ENCODE measurements at places on chromosomes 12 and 14.

GRCh38 chr14:79663453-79663852 is 547.9 kb downstream of the DIO2 start:
- DNase-seq = no peak

GRCh38 chr12:6960593-6961277 is 9.6 kb downstream of the PTPN6 start:
- DNase-seq = peak; percentile 68

- DNase-seq = no peak
Observed at GRCh38 chr12:22578328-22578727, 34.0 kb upstream of the C2CD5 start.

DNA sequence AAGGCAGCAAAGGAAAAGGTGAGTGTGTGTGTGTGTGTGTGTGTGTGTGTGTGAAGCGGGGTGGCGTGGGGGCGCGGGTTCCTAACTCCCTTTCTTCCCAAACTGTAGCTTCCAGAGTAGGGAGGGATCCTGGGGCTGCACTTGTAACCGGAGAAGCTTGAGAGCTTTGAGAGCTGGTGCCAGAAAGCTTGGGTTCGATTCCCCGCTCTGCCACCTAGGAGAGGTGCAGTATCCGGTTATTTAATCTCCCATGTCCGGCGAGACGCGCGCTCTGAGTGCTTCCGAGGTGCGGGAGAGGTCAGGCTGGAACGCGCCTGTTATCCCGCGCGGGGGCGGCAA is 7.2 kb upstream of the RACGAP1 start:
- DNase-seq = no peak

DNA sequence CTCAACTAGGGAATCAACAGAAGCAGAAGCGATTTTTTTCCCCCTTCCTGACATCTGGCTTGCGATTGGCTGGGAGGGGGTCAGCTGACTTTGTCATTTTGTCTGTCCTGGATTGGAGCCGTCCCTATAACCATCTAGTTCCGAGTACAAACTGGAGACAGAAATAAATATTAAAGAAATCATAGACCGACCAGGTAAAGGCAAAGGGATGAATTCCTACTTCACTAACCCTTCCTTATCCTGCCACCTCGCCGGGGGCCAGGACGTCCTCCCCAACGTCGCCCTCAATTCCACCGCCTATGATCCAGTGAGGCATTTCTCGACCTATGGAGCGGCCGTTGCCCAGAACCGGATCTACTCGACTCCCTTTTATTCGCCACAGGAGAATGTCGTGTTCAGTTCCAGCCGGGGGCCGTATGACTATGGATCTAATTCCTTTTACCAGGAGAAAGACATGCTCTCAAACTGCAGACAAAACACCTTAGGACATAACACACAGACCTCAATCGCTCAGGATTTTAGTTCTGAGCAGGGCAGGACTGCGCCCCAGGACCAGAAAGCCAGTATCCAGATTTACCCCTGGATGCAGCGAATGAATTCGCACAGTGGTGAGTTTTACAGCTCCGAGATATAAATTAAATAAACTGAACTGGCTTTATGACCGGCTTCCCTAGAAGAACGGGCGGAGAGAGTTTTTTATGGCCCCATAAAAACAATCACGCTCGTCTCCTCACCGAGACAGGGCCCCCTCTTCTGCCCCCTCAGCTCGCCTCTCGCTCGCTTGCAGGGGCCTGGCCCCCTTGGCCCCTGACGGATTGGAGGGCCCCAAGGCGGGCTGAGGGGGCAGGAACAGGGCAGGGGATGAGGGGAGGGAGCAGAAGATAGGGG is at the start of gene HOXC6:
TSS of gene HOXC6 (plus strand) at position 127 of the 888 bp plus-strand sequence. CDS start at position 209, 82 bp downstream.
- no peak for DNase-seq

GRCh38 chr12:101768781-101769180 is 29.5 kb upstream of the SYCP3 start:
- no peak for DNase-seq

GRCh38 chr14:105091517-105092170 is 26.4 kb upstream of the GPR132 start:
- DNase-seq = peak; percentile 26

- no peak for DNase-seq
Observed at GRCh38 chr12:77102123-77102522, 36.8 kb upstream of the E2F7 start.

GRCh38 chr14:105411017-105411941 is 8.3 kb upstream of the MTA1 start:
- peak; percentile 92 for DNase-seq

DNA sequence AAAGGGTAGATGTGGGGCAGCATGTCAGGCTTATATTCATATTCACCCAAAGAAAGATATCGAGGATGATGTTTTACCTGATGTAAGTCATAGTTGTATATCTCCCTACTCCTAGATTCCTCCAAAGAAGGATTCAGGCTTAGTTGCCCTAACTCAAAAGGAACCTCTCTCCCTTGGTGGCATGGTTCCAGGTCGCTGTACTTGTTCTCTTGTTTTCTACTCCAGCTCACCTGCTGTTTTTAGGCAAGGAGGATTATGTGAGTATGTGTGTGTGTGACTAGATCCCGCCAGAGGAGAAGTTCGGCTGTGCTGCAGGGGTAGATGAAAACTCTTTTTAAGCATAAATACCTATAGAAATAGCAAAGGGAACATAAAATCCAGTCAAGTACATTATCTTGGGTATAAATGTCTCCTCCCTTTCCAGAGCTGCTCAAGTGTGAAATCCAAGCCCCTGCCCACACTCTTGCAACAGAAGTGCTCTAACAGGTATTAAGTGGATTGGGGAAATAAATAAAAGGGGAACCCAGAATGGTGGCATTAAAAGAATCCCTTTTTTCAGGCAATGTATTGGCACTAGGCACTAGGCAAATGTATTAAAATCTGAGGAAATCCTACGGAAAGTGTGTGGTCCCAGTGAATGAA is 375.7 kb downstream of the ZFP36L1 start:
- no peak for DNase-seq

DNA sequence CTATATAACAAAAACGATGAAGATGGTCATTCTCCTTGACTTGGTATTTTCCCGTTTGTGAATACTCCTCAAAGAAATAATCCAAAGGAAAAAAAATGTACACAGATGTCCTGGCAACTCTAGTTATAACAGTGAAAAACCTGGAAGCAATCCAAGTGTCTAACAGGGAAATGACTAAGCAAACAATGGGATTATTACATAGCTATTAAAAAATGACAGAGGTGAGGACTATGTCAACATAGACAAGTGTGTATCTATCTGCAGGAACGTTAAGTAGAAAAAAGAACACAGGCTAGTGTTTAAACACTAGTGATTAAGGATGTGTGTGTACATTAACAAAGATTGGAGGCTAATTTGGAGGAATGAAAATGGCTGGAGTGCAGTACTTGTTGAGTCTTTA is 5.9 kb upstream of the APOLD1 start:
- DNase-seq = no peak

- DNase-seq = no peak
Observed at GRCh38 chr12:118689793-118690192, 291.5 kb upstream of the SRRM4 start.

DNA sequence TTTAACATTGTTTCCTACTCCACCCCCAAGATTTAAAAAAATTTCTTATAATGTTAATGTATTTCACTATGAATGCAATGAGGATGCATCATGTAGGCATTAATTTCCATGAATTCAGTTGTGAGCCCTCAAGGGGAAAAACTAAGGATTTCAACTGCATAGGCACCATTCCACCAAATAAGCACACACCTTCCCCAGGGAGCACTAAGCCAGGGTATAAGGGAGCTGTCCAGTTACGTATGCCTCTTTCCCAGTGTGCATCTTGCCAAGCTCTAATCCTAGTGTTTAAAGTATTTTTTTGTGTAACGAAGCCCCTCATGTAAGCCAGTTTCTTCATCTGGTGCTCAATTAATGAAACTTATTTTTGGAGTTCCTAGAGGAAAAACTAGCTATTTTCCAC is 6.6 kb downstream of the FERMT2 start:
- DNase-seq = no peak

GRCh38 chr14:55843718-55844403 is 263.9 kb downstream of the KTN1 start:
- DNase-seq = no peak

DNA sequence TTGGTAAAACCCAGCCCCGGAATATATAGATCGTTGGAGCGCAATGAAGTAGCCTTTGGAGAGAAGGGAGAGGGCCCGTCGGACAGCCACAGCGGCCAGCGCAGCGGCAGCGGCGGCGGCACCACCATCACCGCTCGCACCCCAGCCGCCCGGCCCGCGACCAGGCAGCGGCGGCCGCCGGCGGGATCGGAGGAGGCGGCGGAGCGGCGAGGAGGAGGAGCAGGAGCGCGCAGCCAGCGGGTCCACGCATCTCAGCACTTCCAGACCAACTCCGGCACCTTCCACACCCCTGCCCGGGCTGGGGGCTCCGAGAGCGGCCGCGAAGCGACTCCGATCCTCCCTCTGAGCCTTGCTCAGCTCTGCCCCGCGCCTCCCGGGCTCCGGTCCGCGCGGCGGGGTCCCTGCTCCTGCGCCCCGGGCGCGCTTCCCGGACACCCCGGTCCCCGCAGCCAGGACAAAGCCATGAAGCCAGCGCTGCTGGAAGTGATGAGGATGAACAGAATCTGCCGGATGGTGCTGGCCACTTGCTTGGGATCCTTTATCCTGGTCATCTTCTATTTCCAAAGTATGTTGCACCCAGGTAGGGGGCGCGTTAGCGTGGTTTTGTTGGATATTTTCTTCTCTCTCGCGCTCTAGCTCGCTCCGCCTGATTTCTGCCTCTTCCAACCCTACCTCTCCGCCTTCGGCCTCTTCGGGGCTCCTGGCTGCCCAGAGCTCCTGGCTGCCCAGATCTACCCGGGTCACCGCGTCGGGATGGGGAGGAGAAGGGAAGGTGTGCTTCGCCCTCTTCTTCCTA is 400 bp downstream of the CHST11 start:
- peak; percentile 75 for DNase-seq

DNA sequence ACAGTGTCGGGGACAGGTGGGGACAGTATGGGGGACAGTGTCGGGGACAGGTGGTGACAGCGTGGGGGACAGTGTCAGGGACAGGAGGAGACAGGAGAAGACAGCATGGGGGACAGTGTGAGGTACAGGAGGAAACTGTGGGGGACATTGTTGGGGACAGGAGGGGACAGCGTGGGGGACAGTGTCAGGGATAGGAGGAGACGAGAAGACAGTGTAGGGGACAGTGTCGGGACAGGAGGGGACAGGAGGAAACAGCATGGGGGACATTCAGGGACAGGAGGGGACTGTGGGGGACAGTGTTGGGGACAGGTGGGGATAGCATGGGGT is 139.5 kb downstream of the TMEM121 start:
- no peak for DNase-seq

GRCh38 chr14:45364565-45365156 is 111.7 kb upstream of the MIS18BP1 start:
- no peak for DNase-seq

DNA sequence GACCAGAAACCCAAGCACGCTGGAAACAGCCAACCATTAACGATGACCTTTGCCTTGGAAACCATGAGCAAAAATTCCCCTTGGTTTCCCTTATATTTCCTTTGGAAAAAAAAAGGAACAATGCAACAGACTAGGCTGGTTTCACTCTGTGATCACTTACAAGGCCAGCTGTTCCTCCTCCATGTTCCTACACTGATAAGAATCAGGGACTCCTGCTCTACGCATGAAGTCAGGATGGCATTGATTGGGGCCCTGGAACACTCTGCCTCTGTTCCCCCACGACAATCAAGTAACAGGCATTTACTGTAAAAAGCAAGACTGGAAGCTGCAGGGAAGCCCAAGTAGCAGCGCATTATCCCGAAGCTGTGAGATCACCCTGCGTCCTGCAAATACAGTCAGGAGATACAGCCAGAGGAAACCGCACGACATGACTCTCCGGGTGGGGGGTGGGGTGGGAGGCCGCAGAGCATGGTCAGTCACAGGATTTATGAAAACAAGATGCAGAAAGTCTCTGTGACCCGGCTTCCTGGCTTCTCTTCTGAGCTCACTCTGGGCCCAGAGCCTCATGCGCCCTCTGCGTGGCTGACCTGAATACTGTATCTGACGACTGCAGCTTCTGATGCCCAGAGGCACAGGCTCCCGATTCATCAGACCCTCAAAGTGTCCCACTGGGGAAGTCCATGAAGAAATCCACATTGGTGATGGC is 31.1 kb downstream of the SSH1 start:
- no peak for DNase-seq

DNA sequence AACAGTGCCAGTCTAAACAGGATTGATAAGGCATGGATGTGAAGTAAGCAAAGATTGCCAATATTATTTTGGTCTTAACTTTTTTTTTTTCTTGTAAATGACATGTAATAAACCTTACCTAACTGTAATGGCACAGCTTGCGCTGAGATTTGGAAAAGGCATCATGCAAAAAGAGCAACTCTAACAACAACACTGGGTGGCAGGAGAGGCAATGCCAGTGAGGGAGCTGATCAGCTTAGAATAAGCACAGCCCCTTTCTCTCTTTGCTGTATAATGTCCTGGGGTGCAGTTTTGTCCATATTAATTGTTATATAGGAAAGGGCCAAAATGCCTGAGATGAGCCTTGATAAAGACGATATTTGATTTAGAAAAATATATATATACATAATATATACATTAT is 1589.7 kb upstream of the FLRT2 start:
- no peak for DNase-seq

DNA sequence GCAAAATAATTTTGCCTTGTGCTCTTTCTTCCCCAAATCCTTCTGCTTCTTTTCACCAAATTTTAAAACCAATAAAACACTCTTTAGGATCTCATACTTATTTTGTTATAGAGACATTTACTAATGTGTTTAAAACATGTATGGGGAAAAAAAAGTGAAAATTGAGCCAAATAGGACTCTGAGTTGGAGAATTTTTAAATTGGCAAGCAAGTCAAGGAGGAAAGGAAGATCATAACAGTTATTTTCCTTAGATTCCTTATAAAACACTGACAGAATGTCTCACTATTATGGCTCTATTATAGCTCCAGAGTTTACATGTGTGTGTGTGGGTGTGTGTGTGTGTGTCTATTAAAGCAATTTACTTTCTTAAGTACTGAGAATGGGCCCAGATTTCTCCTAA is 220.5 kb downstream of the SLC6A15 start:
- no peak for DNase-seq

- no peak for DNase-seq
Observed at GRCh38 chr14:31320922-31321766, 99.2 kb downstream of the HEATR5A start.

GRCh38 chr12:105227879-105228278 is 8.1 kb downstream of the APPL2 start:
- no peak for DNase-seq

Data from GM13976 (cell line).